ENCODE measurements at places on chromosomes 13 and 19.

DNA sequence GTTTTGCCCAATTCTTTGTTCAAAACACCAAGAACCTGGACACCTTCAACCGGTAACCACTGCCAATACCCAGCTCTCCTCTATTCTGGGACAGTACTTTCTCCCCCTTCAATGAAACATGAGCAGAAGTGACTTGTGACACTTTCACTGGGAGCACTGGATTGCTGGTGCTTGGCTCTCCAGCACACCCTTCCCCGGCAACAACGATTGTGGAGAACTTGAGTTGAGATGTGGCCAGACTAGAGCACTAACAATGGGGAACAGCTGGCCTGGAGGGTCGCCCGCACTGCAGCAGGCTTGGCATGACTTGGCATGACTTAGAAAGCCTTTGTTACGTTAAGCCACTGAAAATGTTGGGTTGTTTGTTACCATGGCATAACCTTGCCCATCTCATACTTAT, 7.5 kb upstream of the B3GLCT start:
- no peak for DNase-seq

DNA sequence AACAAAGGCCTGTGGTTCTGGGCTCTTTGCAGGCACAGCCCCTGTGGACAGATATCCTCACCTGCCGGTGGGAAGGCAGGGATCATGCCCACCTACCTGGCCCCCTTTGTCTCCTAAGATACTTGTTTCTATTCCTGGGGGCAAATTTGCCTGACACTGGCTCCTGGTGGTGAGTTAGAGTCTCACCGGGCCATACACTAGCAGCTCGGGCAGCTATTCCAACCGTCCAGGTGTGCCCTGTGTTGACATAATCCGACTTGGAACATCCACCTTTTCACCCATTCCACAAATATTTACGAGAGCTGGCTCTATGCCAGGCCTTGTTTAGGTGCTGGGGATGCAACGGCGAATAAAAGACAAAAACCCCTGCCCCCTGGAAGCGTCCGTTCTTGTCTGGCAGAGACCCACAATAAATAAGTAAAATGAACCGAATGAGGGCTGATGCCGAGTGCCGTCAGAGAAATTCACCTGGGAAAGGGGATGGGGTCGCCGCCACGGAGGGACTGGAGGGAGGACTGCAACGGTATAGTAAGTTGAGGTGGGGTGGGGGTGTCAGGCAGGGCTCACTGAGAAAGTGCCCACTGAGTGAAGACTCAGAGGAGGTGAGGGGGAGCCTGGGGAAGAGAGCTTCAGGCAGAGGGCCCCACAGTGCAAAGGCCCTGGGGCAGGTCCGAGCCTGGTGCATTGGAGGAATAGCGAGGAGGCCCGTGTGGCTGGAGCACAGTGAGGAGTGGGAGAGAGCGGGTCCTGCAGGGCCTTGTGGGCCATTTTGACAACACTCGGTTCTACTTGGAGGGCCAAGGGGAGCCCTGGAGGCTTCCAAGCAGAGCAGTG, 43.2 kb upstream of the RANBP3 start:
- DNase-seq: no peak

- no peak for DNase-seq
Measured at GRCh38 chr13:25876247-25876646, 175.6 kb downstream of the SHISA2 start.

DNA sequence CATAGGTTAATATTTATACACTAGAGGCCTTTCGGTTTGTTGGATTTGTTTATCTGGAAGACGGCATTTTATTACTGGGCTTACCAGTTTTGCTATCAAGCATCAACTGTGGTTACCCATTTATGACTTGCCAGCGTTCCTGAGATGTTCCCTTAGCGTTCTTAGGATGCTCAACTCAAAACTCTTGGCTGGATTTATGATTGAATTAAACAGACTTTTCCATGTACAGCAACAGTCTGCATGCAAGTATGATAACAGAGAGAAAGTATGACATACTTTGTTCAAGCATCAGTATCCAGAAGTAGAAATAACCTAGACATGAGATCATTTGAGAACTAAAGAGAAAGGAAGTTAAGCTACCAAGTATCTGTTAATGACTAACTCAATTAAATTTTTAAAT, 29.9 kb upstream of the RNF113B start:
- DNase-seq: no peak

DNA sequence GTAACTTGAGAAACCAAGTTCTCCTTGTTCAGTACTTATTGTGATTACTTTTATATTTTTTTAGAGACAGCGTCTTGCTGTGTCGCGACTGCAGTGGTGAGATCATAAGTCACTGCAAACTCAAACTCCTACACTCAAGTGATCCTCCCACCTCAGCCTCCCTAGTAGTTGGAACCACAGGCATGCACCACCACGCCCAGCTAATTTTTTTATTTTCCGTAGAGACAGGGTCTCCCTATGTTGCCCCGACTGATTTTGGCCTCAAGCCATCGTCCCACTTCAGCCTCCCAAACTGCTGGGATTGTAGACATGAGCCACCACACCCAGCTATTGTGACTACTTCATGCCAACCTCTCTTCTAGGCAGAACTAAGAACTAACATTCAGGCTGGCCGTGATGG, 8.3 kb downstream of the C19orf53 start:
- DNase-seq: no peak

DNA sequence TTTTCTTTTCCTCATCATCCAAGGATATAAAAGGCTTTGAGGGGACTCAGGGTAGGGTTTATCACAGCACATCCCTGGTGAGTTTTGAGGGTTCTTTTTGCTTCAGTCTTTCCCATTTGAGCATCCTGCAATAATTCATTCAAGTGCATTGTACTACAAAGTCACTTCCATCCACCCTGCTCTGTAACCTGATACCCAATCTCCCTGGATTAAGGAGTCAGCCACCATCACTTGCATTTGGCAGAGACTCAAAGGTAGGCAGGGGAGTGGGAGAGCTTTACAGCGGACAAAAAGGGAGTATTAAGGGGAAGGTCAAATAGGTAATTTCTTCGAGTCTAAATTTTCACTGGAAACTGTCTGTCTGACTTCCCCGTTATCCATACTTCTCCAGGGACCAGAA, 216.1 kb upstream of the TMTC4 start:
- no peak for DNase-seq

- DNase-seq: no peak
Measured at GRCh38 chr13:50162567-50162966, 147.3 kb downstream of the KCNRG start.

DNA sequence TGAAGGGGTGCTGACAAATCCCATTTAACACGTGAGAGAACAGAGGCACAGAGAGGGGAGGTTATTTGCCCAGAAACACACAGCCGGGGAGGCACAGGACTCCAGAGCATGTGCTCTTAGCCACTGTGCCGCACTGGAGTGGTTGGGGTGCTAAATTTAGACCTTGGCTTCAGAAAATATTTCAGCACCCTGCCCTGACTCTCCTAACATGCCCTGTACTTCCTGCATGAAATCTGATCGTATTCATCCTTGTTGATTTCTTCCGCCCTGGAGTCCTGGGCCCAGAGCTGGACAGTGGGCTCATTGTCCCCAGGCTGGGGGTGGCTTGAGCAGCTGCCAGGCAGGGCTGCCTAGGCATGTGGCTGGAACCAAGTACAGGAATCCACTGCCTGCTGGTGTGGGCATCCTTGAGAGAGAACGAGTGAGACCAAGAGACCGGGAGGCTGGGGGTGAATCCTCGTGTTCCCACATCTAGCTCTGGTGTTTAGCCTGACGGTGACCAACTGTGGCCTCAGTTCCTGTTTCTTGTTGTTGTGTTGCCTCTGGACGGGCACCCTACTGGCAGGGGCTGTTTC, 5.3 kb downstream of the SLC27A1 start:
- DNase-seq: no peak

DNA sequence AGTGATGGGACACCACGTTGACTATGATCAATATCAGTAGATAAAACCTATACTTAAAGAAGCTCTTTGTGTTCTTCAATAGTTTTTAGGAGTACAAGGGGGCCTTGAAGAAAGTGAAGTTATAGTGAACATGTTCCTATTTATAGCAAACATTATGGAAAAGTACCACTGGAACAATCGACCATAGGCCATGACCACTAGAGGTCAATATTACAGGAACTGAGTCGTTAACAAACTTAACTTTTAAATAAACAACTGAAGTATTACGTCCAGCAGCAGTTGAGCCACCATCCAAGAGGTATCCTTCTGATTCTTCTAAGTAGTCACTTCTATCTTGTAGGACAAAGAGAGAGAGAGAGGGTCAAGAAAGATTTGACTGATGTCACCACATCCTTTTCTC, 391.0 kb upstream of the SLITRK5 start:
- no peak for DNase-seq

DNA sequence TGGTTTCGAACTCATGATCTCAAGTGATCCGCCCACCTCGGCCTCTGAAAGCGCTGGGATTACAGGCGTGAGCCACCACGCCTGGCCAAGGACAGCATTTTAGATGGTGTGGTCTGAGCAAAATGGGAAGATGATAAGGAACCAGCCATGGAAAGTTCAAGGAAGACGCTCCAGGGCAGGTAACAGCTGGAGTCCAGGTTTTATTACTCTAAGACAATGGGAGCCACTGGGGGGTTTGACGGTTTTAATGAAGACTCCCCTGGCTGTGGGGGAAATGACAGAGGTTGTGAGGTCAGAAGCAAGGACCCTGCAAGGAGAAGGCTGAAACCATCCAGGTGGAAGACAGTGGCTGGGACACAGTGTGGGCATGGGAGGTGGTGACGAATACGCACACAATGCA, 20.9 kb downstream of the PRKD2 start:
- DNase-seq: no peak

DNA sequence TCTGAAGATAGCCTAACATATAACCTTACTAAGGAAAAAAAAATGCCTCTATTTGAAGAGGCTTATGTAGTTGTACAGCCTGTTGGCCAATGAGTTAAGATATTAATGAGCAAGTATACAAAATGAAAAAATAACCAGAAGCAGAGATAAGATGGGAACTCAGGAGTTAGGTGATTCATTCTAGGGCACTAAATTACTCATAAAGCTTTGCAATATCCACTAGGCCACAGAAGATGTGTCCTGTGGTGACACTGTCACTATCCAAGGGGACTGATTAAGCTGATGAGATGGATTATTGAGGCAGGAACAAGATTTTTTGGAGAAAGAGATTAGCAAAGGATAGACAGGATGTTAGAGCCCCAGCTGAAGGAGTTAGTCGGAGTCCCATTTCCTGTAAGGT, 99.6 kb downstream of the LIG4 start:
- no peak for DNase-seq

- DNase-seq: no peak
Measured at GRCh38 chr19:29752450-29753025, 37.5 kb upstream of the C19orf12 start.

- no peak for DNase-seq
Measured at GRCh38 chr13:55007681-55008080, 1979.1 kb downstream of the OLFM4 start.

- DNase-seq: no peak
Measured at GRCh38 chr19:48770734-48771472, 15.6 kb downstream of the FGF21 start.

- DNase-seq: peak; percentile 33
Measured at GRCh38 chr19:42252365-42253244, 2.3 kb downstream of the ERF start.

- DNase-seq: no peak
Measured at GRCh38 chr19:43306097-43306496, 36.8 kb upstream of the PSG9 start.

DNA sequence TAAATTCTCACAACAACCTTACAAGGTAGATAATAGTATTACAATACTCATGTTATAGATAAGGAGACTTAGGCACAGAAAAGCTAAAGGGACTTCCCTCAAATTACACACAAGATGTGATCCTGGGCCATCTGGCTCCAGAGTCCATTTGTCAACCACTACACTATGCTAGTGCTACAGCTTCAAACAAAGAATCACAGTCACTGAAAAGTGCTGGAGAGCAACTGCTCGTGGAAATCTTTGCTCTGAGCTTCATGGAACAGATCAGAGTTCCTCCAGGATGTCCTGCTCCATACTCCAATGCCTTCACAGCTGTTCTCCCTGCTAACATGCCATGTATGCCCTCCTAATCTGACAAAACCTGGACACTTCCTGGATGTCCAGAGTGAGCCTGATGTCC, 271.2 kb downstream of the ENOX1 start:
- no peak for DNase-seq

DNA sequence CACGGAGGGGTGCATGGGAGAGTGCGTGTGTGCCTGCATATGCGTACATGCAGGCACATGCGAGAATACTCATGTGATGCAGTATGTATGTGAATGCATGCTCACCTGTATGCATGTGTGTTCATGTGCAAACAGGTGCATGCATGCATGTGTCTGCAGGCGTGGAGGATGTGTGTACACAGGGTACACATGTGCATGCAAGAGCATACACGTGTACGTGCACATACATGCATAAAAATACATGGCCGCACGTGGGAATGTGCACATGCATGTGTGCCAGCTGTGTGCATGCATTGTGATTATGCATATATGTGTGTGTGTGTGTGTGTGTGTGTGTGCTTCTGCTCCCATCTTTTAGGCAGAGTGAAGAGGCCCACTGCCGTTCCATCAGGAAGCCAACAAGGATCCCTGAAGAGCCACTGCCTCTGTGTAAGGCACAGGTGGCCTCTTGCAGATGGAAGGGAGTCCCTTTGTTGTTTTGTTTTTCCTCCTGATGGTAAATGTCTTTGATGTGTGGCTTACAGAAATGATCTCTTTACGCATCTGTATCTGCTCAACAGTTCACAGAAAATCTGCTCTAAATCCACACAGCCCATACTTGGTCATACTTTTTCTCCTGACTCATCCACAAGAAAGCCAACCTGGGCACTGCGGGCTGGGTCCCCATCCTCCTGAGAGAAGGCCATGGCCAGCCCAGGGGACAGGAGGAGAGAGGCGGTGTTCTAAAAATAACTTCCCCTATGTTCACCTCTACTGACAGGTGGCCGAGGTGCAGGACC, 50.7 kb downstream of the KLF2 start:
- DNase-seq: no peak

DNA sequence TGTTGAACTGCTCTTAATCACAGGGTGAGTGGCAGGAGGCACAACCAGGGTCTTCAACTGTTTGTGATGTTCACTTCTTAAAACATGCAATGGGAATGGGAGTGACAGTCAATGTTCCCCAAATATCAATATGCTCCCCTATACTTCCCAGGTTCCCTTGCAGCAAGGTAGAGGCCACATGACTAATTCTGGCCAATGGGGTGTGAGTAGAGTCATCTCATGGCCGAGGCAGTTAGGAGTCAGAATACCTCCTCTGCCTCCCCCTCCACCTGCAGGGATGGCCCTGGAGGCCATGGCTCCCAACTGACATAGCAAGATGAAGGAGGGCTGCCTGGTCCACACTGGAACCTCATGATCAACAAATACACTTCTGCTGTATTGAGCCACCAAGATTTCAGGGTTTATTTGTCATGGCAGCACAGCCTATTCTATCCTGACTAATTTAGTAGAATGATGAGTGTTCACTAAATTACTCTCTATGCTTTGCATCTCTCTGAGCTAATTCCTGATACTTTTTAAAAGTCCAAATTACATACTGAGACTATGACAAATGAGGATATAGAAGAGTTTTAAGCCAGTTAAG, 8.9 kb downstream of the VRK3 start:
- DNase-seq: no peak
